ENCODE measurements at places on chromosomes 2 and 18.

DNA sequence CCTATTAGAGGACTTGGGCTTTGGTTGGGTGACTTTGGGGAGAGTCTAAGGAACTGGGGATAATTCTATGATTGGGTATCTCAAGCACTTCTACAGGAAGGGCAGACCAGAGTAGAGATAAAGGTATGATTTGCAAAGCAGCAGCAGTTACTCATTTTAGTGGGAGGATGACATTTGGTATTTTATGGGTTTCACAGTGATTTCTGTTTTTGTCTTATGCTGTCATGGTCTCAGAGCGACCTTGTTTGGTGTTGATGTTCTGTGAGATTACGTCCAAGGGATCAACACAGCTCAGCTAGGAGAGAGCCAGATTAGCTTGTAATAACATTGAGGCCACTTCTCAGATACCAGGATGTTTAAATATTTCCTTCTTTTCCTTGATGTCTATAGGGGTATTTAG lies 18.2 kb downstream of the TTR start:
- DNase-seq = no peak

DNA sequence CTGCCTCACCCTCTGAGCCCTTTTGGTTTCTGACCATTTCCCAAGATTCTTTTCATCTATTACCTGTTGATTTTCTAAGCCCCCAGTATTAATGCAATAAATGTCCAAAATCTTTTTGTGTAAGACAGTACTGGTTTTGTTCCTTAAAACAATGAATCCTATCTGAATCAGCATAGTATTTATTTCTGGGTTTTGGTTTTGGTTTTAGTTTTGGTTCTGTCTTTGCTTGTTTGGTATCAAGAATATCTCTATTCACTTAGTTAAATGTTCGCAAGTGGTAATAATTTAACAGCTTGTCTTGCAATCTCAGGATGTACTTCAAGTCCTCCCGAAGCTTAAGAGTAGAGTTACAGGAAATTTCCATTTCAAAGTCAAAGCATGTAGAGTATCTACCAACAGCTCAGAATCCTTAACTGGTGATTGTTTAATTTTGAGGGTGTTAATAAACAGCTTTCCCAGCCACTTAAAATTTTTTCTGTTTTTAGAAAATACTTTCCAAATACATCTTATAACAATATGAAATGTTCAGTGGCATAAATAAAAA lies 67.7 kb upstream of the NEDD4L start:
- DNase-seq = no peak

- no peak for DNase-seq
These were observed 42.5 kb downstream of the PIGN start for GRCh38 chr18:62144338-62144737.

GRCh38 chr2:7468955-7469354 lies 551.7 kb downstream of the RNF144A start:
- DNase-seq = no peak

- DNase-seq = no peak
These were observed 530.0 kb upstream of the ID2 start for GRCh38 chr2:8151888-8152287.

GRCh38 chr2:181581534-181581933 lies 75.4 kb downstream of the CERKL start:
- no peak for DNase-seq

GRCh38 chr18:8177330-8178016 lies 431.8 kb upstream of the RAB12 start:
- DNase-seq = no peak

- no peak for DNase-seq
These were observed 352.8 kb upstream of the GYPC start for GRCh38 chr2:126303113-126303512.
